ENCODE measurements at places on chromosomes 12 and 14. TPM values are rescaled to one million over a fixed set of nuclear protein-coding genes. Genes with fewer than 3 reads are reported as not detected.
A peak's percentile ranks its signal among the peaks of the same experiment; 100 is the strongest.

Gene SCNN1A
- 1.7 TPM for total RNA-seq

Gene ABCC9
- total RNA-seq, result 83.1 TPM

Gene RTL1
- total RNA-seq, result not detected

DNA sequence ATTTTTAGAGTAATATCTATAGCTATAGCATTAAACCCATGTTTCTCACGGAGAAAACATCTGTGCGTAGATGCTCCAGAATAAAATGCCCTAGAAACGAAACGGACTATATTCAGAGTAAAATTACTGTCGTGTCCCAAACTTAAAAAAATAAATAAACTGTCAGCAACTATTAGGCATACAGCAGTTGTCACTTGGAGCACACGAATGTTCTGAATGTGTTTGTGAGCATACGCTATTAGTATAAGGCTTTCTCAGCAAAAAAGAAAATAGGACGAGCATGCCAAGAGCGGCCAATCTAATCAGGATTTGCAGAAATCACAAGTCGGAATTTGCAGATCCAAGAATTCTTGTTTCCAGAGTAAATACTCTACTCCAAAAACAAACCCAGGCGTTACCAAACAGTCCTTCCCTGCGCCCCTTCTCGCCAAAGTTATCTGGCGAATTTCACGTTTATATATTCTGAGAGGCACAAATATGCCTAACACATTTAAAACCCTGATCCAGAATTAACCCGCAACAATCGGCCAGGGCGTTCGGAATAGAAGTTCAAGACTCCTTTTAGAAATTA is 836 bp downstream of the PTPN21 start:
- no peak for DNase-seq

- DNase-seq, result peak; percentile 50
Measured at GRCh38 chr12:30979371-30980259, 53.1 kb downstream of the TSPAN11 start.

- no peak for DNase-seq
Measured at GRCh38 chr14:72636094-72636493, 257.8 kb downstream of the DPF3 start.
